Heart right ventricle (tissue), 16 donors: ENCODE measurements at places on chromosomes 13 and 19. TPM values are rescaled to one million over a fixed set of nuclear protein-coding genes. Genes with fewer than 3 reads are reported as not detected.

Gene DDA1
- total RNA-seq = 35.2 TPM

Gene DZIP1
- total RNA-seq = 3.6 TPM

Gene FPR2
- total RNA-seq = 1.7 TPM

DNA sequence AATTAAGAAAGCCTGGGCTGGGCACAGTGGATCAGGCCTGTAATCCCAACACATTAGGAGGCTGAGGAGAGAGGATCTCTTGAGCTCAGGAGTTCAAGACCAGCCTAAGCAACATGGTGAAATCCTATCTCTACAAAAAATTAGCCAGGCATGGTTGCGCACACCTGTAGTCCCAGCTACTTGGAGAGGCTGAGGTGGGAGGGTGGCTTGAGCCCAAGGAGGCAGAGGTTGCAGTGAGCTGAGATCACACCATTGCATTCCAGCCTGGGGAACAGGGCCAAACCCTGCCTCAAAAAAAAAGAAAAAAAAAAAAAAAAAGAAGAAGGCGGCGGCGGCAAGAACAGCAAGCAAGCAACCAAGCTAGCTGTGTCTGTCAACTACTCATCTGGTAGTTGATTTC, 26.7 kb downstream of the TSC22D1 start:
- DNase-seq = no peak

Gene ZNF709
- 1.7 TPM for total RNA-seq

GRCh38 chr13:30147421-30147820, 159.9 kb downstream of the KATNAL1 start:
- no peak for DNase-seq

Gene SYNGR4
- not detected for total RNA-seq

Gene SMIM44
- not detected for total RNA-seq

- no peak for DNase-seq
Measured at GRCh38 chr19:55697069-55697440, 22.0 kb downstream of the EPN1 start.

GRCh38 chr13:33033051-33033812, 17.0 kb downstream of the KL start:
- no peak for DNase-seq

Gene PPP1R13L
- 191 TPM for total RNA-seq

DNA sequence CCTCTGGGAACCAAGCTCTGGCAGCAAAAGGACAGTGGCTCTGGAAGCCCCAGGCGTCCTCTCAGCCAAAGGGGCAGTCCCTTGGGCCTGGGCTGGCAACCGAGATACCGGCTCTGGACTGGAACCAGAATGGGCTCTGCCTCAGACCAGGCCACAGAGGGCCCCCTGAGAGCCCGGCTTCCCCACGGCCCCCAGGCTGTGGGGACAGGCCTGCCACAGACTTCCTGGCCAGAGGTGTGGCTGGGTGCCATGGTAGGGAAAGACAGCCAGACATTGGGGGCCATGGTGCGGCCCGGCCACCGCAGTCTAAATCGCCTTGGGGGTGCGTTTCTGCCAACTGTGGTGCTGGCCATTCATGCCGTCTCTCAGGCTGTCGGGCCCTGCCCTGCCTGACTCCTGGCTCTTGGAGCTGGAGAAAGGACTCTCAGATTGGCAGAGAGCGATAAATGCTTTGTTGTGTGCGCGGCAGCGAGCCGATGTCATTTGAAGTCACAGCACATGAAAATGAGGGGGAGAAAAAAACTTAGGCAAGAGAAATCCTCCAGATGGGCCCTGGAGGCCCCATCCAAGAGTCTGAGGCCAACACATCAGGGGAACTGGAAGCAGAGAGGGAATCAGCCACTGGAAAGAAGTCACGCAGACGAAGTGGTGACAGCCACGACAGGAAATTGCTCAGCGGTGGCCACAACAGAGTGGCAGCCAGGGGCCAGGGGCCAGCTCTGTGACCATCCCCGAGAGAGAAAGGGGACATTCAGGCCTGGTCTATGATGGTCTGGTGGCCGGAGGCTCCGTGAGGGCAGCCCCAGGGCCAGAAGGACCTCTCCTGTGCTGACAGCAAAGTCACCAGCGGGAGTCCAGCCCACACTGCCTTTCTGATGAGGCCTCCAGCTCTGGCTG, 26.5 kb downstream of the SH3GL1 start:
- DNase-seq = peak; percentile 65
